ENCODE measurements at places on chromosomes 1 and 21.

DNA sequence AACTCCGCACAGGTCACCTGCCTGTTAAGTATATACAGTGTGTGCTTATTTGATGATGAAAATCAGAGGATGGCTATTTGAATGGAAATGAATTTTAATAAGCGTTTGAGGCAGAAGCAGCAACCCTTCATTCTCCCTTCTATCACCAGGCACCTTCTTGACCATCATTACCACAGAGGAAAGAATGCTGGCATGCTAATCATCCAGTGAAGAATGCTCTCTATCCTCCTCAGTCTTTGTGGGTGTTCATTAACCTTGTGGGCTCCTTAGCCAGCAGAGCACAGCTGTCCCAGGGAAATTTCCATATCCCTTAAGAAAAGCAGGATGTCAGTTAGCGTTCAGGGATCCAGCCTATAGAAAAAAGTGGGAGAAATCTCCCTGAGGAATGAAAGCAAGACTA, 428.0 kb upstream of the CAMK1G start:
- DNase-seq = no peak

- no peak for DNase-seq
Observed at GRCh38 chr1:193705554-193705981, 519.2 kb upstream of the B3GALT2 start.

- no peak for DNase-seq
Observed at GRCh38 chr1:202157945-202158344, 2.5 kb downstream of the PTPN7 start.

- no peak for DNase-seq
Observed at GRCh38 chr1:178434899-178435435, 61.8 kb downstream of the CLEC20A start.

DNA sequence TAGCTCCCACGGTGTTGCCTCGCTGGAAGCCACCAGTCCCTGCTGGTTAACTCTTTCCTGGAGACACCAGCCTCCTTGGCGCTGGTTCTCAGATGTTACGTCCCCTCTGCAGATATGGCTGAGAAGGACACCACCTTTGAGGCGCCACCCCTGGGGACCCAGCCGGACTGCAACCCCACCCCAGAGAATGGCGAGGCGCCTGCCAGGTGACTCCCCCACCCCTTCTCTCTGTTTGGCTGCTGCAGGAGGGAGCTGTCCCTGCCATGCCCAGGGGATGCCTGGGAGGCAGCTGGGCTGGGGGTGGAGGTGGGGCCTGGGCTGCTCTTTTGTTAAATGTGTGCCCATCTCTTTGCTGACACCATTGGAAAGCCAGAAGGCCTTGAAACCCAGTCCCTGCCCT, 43.6 kb upstream of the TNFRSF1B start:
- no peak for DNase-seq

DNA sequence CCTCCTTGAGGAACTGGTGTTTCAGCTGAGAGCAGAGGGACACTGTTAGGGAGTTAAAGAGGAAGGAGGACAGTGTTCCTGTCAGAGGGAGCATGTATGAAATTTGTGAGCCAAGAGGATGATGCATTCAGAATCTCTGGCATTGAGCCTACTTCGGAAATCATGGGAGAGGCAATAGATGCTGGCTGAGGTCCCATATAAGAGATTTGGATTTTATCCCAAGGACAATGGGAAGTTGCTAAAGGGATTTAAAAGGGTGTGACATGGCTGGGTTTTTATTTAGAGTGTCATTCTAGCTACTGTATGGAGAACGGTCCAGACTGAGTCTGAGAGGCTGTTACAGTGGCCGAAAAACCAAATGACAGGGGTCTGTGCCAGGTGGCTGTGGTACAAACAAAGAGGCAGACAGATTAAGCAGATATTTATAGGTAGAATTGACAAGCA, 403.2 kb upstream of the B3GALT2 start:
- no peak for DNase-seq

- no peak for DNase-seq
Observed at GRCh38 chr1:204029016-204029415, 43.9 kb upstream of the SOX13 start.

DNA sequence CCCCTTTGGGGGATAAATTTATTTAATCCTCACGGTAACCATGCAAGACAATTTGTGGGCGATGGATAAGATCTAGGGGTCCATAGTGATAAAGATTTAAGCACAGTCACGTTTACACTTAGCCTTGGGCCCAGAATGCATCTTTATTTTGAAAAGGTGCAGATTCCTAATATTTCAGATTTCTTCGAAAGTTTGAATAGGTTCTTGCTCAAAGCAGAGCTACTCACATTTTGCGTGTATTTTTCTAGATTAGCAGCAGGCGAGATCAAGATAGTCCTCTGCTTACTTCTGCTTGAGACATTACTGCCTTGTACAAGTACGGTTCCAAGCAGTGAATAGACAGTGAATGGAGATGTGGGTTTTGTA, 647 bp downstream of the TSEN15 start:
- DNase-seq = no peak

DNA sequence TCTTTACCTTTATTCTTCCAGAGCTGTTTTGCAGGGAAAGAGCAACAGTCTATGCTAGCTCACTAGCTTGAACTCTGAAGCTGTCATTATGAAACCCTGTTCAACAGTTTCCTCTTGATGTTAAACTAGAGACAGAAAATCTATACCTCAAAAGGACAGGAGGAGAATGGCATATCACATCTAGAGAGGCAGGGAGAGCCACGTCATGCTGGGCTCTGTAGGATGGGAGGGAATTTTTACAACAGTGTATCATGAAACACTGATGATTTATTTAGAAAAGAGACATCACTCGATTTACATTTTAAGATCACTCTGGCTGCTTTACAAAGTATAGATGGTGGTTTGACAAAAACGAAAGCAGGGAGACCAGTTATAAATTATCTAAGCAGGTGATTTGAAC, 224.9 kb upstream of the COA6 start:
- DNase-seq = no peak

DNA sequence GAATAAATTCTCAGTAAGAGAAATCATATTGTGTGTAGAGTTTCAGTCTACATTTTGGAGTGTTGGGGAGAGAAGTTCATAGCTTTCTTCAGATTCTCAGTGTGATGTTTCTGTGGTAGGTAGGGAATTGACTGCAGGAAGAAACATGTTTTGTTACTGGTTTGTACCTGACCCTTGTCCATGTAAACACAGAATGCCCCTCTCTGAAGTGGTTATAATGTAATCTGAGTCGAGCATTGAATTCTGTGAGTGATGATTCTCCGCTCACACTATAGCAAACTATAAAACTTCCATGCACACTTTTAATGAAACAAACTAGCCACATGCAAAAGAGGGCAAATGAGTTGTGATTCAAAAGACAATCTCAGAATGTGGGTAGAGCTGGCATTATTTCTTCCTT, 433.2 kb downstream of the USP25 start:
- no peak for DNase-seq

- DNase-seq = no peak
Observed at GRCh38 chr1:15504436-15504835, 19.6 kb downstream of the CASP9 start.
